Sigmoid colon (tissue), 7 donors: ENCODE measurements at places on chromosomes 12 and 14. TPM values are rescaled to one million over a fixed set of nuclear protein-coding genes. Genes with fewer than 3 reads are reported as not detected.
A peak's percentile ranks its signal among the peaks of the same experiment; 100 is the strongest.

Gene HOXC10
- not detected for polyA plus RNA-seq

Gene GLIPR1L1
- not detected for polyA plus RNA-seq

GRCh38 chr12:550473-551260 lies 90.9 kb downstream of the B4GALNT3 start:
- H3K4me3 ChIP-seq, result no peak overlapping the region
- H3K27me3 ChIP-seq, result peaks cover 5% of the 10 kb centered on the region
- no peak for DNase-seq

Gene IL26
- 0.22 TPM for polyA plus RNA-seq

Gene CRACR2A
- polyA plus RNA-seq, result 29.6 TPM

DNA sequence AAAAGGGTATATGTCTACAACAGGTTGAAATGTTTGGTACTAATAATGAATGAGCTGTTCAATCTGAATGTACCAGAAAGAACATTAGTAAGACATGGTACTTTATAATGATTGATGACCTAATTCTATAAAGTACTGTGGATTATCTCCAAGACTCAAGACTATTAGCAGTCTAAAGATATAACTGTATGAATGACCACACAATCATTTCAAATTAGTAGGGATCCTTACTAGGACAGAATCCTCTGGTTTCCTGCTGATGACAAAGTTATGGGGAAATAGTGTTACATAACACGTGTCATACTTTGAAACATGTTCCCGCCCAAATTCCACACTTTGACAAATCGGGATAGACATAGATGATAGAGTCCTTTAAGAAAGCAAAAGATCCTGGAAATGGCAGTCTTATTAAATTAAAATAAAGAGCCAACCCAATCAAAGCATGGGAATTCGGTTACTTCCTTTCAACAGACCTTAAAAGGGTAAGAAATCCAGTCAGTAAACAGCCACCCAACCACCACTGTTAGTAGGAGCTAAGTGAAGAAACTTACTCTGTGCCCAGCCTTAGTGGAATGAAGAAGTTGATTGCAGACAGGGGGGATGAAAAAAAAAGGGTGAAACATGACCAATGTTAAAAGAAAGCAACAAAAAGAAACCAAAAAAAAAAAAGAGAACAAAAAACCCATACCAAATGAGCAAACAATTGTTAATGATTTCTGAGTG lies 2.8 kb downstream of the VPS29 start:
- no peaks in the 10 kb centered on the region for H3K27me3 ChIP-seq
- H3K4me3 ChIP-seq, result no peak overlapping the region

Gene HRK
- polyA plus RNA-seq, result under 0.01 TPM

DNA sequence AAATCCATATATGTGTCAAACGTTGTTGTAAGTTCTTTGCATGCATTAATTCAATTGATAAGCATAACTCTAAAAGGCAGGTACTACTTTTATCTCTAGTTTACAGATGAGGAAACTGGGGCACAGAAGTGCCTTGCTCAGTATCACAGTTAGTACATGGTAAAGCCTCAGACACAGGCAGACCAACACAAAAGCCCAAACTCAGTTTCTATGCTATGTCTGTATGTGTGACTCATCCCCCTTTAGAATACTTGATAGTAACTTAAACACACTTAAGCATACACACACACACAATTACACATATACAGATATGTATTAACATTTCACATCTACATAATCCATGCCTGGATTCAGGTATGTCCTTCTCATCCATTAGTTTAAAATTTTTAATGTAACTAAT lies 88.0 kb downstream of the EPS8 start:
- DNase-seq, result no peak
- no peaks in the 10 kb centered on the region for H3K36me3 ChIP-seq
- no peak overlapping the region for H3K4me3 ChIP-seq
- peak overlapping the region; percentile 77 for H3K27ac ChIP-seq
- H3K27me3 ChIP-seq, result no peaks in the 10 kb centered on the region

Gene KRT82
- not detected for polyA plus RNA-seq

Gene ABCC9
- 6.0 TPM for polyA plus RNA-seq

- H3K27ac ChIP-seq, result no peak overlapping the region
- H3K36me3 ChIP-seq, result no peaks in the 10 kb centered on the region
- no peaks in the 10 kb centered on the region for H3K4me1 ChIP-seq
- DNase-seq, result no peak
- no peak overlapping the region for H3K4me3 ChIP-seq
- no peaks in the 10 kb centered on the region for H3K27me3 ChIP-seq
Measured at GRCh38 chr12:65695113-65695865, 129.0 kb upstream of the HMGA2 start.

GRCh38 chr14:104919993-104920315 lies 4.7 kb upstream of the PLD4 start:
- no peaks in the 10 kb centered on the region for H3K27me3 ChIP-seq
- H3K36me3 ChIP-seq, result no peaks in the 10 kb centered on the region
- no peaks in the 10 kb centered on the region for H3K4me1 ChIP-seq
- no peak overlapping the region for H3K27ac ChIP-seq

Gene SLC41A2
- 15.8 TPM for polyA plus RNA-seq

GRCh38 chr14:68658029-68658509 lies 134.8 kb downstream of the ZFP36L1 start:
- H3K27ac ChIP-seq, result peak overlapping the region; percentile 95
- H3K4me1 ChIP-seq, result peaks cover 53% of the 10 kb centered on the region
- DNase-seq, result no peak
- H3K36me3 ChIP-seq, result no peaks in the 10 kb centered on the region
- no peaks in the 10 kb centered on the region for H3K27me3 ChIP-seq

- no peaks in the 10 kb centered on the region for H3K27me3 ChIP-seq
- H3K27ac ChIP-seq, result no peak overlapping the region
- no peak for DNase-seq
- no peak overlapping the region for H3K4me3 ChIP-seq
Measured at GRCh38 chr12:63857771-63858670, 13.5 kb downstream of the SRGAP1 start.
